ENCODE measurements at places on chromosomes 11 and 22.
A peak's percentile ranks its signal among the peaks of the same experiment; 100 is the strongest.

DNA sequence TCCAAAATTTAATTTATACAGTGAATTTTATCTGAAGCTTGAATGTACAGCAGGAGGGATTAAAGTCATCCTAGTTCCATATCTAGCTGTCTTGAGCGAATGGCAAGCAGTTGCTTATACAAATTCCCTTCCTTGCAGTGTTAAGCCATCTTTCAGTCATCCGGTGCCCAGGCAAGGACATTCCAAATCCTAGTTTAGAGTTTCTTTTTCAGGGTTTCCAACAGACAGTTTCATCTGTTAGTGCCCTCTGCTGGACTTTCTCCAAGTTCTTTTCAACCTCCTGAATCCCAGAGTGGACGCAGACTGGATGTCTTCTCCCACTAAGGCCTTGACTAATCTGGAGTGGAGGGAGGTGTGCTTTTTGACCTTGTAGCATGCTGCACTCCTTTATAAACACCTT is 45.4 kb downstream of the GRAMD1B start:
- no peak for DNase-seq

DNA sequence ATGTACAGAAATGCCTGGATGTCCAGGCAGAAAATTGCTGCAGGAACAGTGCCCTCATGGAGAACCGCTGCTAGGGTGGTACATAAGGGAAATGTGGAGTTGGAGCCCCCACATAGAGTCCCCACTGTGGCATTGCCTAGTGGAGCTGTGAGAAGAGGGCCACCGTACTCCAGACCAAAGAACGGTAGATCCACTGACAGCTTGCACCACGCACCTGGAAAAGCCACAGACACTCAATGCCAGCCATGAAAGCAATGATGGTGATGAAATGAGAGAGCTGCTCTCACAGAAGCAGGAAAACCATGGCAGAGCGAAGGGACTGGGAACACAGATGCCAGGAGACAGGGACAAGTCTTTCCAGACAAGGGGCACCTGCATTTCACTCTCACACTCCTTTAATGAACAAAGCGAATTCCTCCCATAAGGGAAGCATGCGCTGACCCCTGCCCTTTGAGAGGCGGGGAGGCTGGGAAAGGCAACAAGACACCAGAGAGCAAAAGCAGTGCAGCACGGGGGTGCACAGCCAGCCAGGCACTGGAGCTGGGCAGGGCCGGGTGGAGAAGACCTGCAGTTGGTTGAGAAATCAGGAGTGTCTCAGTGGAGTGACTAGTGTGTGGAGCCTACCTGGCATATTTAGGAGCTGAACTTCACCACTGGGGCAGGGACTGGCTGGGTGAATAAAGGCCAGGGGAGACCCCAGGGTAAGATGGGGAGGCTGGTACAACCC is 1025.2 kb downstream of the TBC1D22A start:
- no peak for DNase-seq

- DNase-seq = no peak
Observed at GRCh38 chr11:60274416-60274815, 6.0 kb upstream of the MS4A4A start.

- no peak for DNase-seq
Observed at GRCh38 chr11:120217941-120218694, 7.3 kb downstream of the OAF start.

DNA sequence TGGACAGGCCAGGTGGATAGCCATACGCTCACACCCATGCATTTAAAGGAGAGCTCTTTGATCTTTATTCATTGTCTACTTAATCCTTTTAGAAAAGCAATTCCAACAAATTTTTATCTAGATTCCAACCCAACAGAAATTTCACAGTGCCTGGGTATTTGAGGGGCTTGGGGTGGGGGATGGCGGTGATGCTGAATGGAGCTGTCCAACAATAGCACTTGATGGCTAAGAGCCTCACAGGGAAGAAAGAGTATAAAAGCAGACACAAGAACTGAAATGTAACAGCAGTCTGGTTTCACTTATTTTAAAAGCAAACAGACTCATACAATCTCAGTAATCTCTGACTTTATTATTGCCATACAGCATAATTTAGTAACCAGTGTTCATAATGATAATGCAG is 101.8 kb upstream of the SORL1-AS1 start:
- no peak for DNase-seq

GRCh38 chr11:64856382-64857227 is 12.2 kb upstream of the CDC42BPG start:
- DNase-seq = peak; percentile 75

GRCh38 chr11:87039371-87039770 is 1.6 kb downstream of the TMEM135 start:
- no peak for DNase-seq

- no peak for DNase-seq
Observed at GRCh38 chr11:129930296-129930695, 34.9 kb upstream of the NFRKB start.

- DNase-seq = no peak
Observed at GRCh38 chr11:94895971-94896370, 77.4 kb downstream of the CWC15 start.

GRCh38 chr11:69166218-69167115 is 10.7 kb downstream of the SMIM38 start:
- DNase-seq = no peak

GRCh38 chr11:26851696-26852095 is 129.8 kb upstream of the SLC5A12 start:
- DNase-seq = no peak

DNA sequence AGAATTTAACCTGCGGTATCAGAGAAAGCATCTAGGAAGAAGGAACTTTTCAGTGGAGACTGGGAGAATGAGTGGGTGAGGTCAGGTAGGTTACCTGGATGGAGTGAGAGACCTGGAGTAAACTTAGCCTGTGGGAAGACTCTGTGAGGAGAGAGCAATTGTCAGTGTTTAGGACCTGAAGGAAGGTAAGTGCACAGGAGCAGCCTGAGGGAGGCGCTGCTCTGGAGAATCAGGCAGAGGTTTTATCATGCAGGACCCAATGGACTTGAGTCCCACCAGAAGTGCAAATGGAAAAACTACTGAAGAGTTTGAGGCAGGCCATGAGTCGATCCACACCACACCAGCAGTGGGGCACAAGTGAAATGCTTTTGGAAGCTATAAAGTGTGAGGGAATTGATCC is 10.6 kb upstream of the IFTAP start:
- DNase-seq = no peak

- DNase-seq = no peak
Observed at GRCh38 chr11:72433455-72434036, 785 bp downstream of the CLPB start.

Data from Peyer's patch (tissue), 4 donors.